ENCODE measurements at places on chromosomes 4 and X. TPM values are rescaled to one million over a fixed set of nuclear protein-coding genes. Genes with fewer than 3 reads are reported as not detected.

Gene GABRG1
- not detected for total RNA-seq

GRCh38 chr4:165209796-165210195 is 2.4 kb downstream of the KLHL2 start:
- H3K36me3 ChIP-seq = no peaks in the 10 kb centered on the region
- DNase-seq = no peak
- no peak overlapping the region for H3K27ac ChIP-seq
- peaks cover 3% of the 10 kb centered on the region for H3K4me1 ChIP-seq
- no peaks in the 10 kb centered on the region for H3K27me3 ChIP-seq

DNA sequence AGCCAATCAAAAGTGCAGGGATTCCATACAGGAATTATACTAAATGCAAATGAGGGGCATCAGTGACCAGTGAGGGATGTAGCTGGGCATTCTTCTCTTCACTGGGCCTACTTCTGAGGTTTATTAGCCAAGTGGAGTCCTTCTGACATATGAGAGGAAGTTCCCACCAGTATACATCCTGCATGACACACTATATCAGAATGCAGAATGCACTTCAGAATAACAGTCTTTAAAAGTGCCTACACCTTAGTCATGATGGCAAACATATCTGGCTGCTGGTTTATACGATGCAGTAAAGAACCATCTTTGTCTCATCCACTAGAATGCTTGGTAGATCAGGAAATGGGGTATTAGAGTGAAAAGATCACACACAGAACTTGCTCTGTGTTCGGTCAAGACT is 180.3 kb upstream of the PPARGC1A start:
- H3K27ac ChIP-seq = no peak overlapping the region
- no peaks in the 10 kb centered on the region for H3K4me1 ChIP-seq
- no peak for DNase-seq
- no peaks in the 10 kb centered on the region for H3K36me3 ChIP-seq
- H3K4me3 ChIP-seq = no peak overlapping the region

DNA sequence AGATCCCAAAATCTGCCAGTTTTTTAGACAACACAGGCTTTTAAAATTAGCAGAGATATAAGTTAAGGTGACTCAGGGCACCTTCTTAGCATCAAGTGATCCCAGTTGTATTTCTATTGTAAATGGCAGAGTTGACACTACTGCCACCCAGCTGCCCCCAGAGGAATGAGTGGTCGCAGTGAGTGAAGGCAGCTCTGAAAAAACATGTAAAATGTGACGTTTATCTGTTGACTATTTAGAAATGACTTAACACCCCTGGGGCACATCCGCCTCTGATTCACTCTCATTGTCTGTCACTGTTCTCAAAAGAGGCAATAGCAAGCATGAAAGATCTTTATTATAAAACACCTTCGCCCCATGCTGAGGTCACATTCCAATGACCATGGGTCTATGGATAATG is 592.4 kb downstream of the ACTRT1 start:
- no peaks in the 10 kb centered on the region for H3K36me3 ChIP-seq
- H3K4me1 ChIP-seq = no peaks in the 10 kb centered on the region
- H3K27ac ChIP-seq = no peak overlapping the region
- DNase-seq = no peak

GRCh38 chr4:138841343-138841742 is 174.2 kb upstream of the NOCT start:
- no peak overlapping the region for H3K4me3 ChIP-seq
- no peak overlapping the region for H3K27ac ChIP-seq
- H3K4me1 ChIP-seq = no peaks in the 10 kb centered on the region
- no peaks in the 10 kb centered on the region for H3K36me3 ChIP-seq

Data from Peyer's patch (tissue), 4 donors.